ENCODE measurements at places on chromosomes 7 and 10.

DNA sequence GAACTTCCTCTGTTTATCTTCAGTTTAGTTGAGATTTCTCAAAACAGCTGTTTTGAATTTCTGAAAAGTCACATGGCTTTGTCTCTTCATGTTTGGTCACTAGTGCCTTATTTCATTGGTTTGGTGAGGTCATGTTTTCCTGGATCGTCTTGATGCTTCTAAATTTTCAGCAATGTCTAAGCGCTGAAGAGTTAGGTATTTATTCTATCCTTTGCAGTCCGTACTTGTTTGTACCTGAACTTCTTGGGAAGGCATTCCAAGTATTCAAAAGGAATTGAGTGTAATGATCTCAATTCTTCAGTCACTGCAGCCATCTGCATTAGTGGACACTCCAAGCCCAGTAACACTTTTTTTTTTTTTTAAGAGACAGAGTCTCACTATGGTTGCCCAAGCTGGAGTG, 67.7 kb downstream of the HERC4 start:
- DNase-seq = no peak

- DNase-seq = no peak
These were observed 38.3 kb upstream of the VCL start for GRCh38 chr10:73959484-73960243.

- no peak for DNase-seq
These were observed 106.2 kb upstream of the GPR141 start for GRCh38 chr7:37577412-37577811.

DNA sequence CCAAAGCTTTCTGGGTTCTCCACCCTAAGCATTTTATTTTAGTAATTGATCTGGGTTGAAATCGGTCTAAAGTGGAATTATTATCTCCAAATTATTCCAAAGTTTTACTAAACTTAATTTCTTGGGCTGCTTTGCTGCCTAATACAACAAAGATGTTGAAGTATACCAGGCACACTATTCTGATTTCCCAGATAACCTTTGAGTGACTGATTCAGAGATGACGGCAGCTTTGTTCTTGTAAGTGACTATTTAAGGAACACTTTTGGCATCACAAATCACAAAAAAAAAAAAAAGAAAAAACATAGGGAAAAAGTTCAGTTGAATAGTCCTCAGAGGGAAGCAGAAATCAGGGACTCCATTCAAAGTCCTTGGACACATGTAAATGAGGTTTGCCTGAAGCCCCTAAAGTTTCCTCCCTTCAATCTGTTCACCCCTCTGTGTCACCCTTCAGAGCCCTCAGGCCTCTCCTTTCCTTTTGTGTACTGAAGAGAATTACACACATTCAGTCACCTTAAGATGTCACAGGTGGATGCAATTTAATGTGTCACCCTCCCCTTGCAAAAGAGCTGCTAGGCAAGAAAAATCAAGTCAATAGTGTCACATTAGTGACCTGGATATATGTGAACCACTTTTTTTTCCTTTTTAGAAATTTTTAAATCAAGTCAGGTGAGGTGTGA, 81.5 kb downstream of the RTKN2 start:
- DNase-seq = no peak

DNA sequence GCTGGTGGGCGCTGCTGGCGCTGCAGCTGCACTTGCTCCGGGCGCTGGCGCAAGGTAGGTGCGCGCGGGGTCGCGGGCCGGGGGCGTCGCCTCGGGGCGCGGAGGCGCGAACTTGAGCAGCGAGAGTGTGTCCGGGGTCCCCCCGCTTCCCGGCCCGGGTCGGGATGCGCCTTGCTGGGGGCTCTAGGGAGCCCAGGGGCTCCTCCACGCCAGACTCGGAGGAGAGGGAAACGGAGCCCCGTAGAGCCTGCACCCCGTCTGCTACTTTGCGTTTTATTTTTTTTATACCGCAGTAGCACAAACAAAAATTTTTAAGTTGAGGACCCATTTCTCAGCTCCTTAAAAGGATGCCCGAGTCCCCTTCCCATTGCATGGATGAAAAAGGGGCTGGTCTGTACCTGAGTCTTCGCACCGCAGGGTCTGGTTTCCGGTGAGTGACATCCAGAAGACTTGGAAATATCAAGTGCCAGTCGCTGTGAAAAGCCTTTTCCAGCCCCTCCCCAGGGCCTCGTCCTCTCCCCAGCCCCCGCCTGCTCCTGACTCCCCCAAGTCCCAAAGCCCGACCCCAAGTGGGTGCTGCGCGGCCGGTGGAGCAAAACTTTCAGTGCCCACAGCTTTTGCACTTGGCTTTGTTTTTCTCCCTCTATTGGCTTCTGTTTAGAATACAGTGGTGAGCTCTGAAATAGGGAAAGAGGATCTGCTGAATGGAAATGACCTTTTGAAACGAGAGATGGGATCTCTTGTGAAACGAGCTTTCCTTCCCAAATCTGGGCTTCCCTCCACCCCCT, 973 bp downstream of the SDK1 start:
- DNase-seq = no peak

DNA sequence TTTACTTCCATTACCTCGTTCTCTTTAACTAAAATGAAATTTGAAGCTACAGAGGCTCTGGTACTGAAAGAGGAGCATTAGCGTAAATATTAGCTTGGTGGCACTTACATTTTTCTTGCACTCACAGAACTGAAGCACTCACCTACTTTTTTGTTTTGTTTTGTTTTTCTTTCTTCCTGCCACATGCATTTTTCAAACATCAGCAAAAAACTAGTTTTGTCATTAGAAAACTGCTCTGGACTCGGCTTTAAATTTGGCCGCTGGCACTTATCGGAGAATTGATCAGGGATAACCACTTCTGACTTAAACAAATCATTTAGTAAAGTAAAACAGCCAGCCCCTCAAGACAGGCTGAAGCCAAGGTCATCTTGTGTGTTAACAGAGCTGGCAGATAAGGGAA, 216.3 kb downstream of the SFMBT2 start:
- DNase-seq = no peak

GRCh38 chr10:102227050-102227449, 951 bp downstream of the ELOVL3 start:
- no peak for DNase-seq

DNA sequence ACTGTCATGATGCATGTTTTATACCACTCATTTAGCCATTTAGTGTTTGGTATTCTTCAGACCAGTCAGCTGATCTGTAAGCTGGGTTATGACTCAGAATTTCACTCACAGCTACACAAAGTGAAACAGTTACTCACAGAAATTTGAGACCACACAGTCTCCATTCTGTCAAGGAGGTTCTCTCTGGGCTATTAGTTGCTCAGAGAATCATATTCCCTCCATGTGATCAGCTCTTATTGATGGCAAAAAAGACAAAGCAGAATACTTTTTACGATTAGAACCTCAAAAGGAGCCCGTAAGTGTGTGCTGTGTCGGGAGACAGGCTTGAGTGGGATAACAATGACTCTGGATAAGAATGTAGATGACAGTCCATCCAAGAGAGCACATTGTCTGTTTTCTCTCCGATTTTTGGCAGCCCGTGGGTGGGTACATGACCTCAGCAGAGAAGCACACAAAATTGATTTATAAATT, 277.6 kb upstream of the SORCS1 start:
- DNase-seq = no peak

- DNase-seq = no peak
These were observed 49.5 kb upstream of the EBF3 start for GRCh38 chr10:130013335-130014262.

DNA sequence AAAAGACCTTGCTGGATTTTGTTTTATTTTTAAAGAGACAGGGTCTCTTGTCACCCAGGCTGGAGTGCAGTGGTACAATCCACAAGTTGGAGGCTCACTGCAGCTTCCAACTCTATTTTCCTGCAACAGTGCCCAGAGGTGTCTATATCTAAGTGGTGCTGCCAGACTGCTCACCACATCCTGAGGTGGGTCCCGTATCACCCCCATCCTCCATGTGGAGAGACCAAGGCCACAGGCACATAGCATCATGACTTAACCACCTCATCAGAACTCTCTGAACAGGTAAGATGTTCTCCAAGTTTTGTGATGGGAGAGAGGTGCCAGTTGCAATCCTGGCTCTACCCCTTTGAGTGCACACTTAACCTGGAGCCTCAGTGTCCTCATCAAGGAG, 98.2 kb downstream of the RNF216 start:
- DNase-seq = no peak

GRCh38 chr7:19079066-19079465, 38.4 kb downstream of the TWIST1 start:
- no peak for DNase-seq

- DNase-seq = no peak
These were observed 30.0 kb upstream of the SAMD9L start for GRCh38 chr7:93178213-93178612.

DNA sequence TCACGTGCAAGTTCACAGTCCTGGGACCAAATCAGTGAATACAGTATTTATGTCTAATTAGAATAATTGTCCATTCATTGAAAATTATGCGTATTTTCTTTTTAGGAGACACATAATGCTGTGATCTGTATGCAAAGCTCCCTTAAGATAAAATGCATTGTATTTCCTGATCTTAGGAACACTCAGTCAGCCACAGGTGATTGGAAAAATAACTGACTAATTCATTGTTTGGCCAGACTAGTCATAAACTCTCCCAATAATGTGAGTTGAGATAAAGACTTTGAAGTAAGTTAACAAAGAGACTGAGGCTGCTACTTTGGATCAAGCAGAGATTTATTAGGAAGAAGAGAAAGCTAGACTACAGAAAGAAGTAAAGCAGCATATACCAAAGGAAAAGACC, 182.2 kb downstream of the GNAI1 start:
- no peak for DNase-seq

- peak; percentile 88 for DNase-seq
These were observed 60.4 kb upstream of the KCNIP2 start for GRCh38 chr10:101903827-101904550.

GRCh38 chr7:107068156-107068555, 23.7 kb downstream of the PRKAR2B start:
- DNase-seq = no peak

GRCh38 chr10:117217196-117217761, 20.0 kb downstream of the KCNK18 start:
- no peak for DNase-seq

GRCh38 chr7:91872928-91873327, 7.6 kb downstream of the MTERF1 start:
- DNase-seq = no peak

GRCh38 chr10:51083356-51083853, 9.1 kb downstream of the PRKG1 start:
- no peak for DNase-seq

DNA sequence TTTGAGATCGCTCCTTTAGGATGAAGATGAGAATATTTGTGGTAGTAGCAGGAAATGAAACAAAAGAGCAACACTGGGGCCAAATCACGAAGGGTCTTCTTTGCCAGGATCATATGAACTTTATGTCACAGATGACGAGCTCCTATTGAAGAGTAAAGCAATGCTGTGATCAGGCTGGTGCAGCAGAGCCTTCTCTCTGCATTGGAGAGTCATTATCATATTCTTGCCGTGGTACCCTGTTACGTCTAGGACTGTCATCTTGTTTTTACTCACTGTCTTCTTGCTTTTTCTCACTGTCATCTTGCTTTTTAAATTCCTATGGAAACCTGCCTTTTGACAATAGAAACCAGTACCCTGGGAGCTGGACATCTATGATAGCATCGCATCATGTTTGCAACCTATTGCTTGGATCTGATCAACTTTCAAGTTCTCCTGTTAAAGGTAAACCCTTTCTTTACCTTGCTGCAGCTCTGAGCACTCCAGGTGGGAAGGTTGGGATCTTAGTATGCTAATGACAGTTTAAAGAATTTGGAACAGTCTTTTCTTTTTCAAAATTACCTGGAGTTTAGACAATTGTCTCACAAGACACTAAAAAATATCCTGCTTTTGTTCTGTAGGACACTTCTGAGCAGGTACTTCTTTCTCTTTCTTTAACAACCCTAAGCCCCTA, 27.9 kb upstream of the CACNA2D1 start:
- DNase-seq = no peak

GRCh38 chr10:21757185-21757901, 223.3 kb downstream of the MLLT10 start:
- DNase-seq = no peak

DNA sequence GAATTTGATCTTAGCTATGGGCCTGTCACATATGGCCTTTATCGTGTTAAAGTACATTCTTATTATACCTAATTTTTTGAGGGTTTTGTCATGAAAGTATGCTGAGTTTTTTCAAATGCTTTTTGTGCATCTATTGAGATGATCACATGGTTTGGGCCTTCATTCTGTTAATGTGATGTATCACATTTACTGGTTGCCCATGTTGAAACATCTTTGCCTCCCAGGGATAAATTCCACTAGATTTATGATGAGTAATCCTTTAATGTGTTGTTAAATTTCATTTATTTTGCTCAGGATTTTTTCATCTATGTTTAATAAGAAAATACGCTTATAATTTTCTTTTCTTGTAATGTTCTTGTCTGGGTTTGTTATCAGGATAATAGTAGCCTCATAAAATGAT, 442.0 kb downstream of the MDFIC start:
- DNase-seq = no peak

DNA sequence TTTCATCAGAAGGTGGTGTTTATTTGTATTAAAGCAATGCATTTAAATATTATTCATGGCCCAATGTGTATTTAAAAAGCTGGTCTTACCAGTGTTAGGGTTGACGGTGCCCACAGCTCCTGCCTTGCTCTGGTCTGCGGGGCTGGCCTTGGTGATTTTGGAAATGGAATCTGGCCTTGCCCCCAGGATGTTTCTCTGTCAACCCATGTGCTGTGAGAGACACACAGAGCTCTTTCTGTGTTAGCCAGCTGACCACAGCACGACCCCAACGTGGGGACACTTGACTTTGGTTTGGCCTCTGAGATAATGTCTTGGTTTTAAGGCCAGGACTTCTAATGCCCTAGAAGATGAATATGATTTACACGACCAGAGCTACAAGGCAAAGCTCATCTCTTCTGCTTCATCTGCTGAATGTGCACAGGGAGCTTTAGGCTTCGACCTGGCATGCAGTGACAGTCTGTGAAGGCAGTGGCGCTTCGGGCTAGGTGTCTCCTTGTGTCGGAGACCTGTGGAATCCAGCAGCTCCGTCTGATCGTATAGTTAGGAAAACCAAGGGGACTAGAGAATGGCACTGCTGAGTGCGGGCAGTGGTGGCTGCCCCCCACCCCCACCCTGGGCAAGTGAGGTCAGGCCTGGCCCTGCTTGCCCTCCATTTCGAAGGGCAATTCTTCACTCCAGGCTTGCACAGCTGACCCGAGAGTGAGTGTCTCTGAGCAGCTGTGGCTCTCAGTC, 246.1 kb downstream of the EBF3 start:
- no peak for DNase-seq

- DNase-seq = no peak
These were observed 1.2 kb downstream of the GRK5 start for GRCh38 chr10:119208553-119208940.

GRCh38 chr10:122132331-122132755, 138.8 kb upstream of the BTBD16 start:
- DNase-seq = no peak

- DNase-seq = no peak
These were observed 866 bp upstream of the SFMBT2 start for GRCh38 chr10:7411671-7412128.

GRCh38 chr10:48215486-48216203, 58.9 kb downstream of the FRMPD2 start:
- no peak for DNase-seq

DNA sequence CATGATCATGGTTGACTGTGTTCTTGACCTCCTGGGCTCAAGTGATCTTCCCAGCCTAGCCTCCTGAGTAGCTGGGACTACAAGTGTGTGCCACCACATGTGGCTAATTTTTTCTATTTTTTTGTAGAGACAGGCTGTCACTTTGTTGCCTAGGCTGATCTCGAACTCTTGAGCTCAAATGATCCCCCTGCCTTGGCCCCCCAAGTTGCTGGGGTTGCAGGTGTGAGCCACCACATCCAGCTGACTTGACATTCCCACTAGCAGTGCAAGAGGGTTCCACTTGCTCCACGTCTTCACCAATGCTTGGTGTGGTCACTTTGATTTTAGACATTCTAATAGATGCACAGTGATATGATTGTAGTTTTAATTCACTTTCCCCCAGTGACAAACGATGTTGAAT, 25.1 kb downstream of the CYP26A1 start:
- no peak for DNase-seq

Measured in NCI-H187 treated with DMSO at 0.1 percent for 48 hours (cell line).